ENCODE measurements at places on chromosomes 6 and 20. TPM values are rescaled to one million over a fixed set of nuclear protein-coding genes. Genes with fewer than 3 reads are reported as not detected.

The LST1 gene
- 134 TPM for total RNA-seq

The SIRPD gene
- 0.14 TPM for total RNA-seq

DNA sequence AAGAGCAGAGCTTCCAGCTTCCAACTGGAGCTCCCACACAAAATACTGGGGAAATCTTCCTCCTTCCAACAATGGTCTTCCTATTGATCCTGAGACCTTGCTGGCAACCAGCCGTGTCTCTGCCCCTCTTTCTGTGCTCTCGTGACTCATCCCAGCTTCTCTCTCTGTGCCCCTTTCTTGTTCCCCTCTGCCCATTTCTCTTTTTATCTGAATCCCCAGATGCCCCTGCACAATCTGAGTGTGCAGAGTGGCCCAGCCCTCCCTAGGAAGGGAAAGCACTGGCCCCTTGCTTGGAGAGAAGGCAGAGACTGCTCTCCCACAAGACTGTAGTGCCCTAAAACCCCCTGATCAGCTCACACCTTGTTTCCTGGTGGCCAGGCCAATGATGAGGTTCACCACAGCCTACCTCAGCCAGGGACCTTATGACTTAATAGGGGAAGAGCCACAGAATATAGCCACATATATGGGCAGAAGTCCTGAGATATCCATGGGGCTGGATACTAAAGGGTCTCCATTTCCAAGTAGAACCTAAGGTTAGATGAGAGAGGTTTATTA lies 23.1 kb upstream of the MAS1L start:
- no peaks in the 10 kb centered on the region for H3K4me1 ChIP-seq
- no peak overlapping the region for H3K27ac ChIP-seq
- H3K4me3 ChIP-seq = no peak overlapping the region
- H3K36me3 ChIP-seq = no peaks in the 10 kb centered on the region
- DNase-seq = no peak

DNA sequence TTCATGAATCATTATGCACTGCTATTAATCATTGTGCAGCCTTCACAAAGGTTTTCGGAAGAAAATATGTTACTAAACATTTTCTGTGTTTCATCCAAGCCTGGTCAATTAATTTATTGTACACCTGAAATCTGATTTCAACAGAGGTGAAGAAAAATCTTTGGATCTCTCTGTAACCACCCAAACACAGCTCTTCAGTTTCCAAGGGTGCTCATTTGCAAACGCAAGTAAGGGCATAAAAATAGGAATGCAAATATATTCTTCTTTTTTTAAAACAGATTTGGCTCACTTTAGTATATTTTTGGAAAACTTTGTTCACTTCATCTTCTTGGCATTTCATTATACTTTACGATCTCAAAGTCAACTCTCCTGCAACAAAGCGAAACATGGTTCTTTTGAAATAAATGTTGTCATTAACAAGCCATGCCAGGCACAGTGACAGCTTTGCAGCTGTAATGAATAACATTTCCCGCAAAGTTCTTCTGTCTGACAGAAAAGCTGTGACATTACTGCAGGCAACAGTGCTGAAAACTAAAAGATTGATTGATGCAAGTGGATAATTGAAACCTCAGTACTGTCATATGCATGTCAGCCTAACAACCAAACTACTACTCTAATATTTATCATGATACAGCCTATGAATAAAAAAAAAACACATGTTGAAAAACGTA lies 348.3 kb downstream of the FRK start:
- no peaks in the 10 kb centered on the region for H3K27me3 ChIP-seq
- no peak overlapping the region for H3K4me3 ChIP-seq
- no peaks in the 10 kb centered on the region for H3K4me1 ChIP-seq
- no peaks in the 10 kb centered on the region for H3K36me3 ChIP-seq
- no peak overlapping the region for H3K27ac ChIP-seq
- no peak for DNase-seq

The TCF15 gene
- total RNA-seq = 0.42 TPM

GRCh38 chr6:37516920-37517405 lies 17.3 kb upstream of the CCDC167 start:
- H3K4me1 ChIP-seq = peaks cover 93% of the 10 kb centered on the region
- H3K27me3 ChIP-seq = peaks cover 12% of the 10 kb centered on the region
- no peak for DNase-seq

DNA sequence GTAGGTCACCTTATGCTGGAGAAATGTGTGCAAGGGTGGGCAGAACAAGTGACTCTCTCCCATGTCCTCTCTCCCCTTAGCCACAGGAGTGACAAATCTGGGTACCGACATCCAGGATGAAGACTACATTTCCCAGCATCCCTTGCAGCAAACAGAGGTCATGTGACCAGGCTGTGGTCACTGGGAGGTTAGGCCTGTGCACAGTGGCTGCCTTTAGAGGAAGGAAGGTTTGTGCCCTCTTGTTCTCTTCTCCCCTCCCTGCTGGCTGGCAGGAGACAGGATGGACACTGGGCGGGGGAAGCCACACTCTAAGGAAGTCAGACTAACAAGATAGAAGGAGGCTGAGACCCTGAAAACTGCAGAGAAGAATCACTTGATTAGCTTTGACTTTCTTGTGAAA lies 360.2 kb downstream of the PREX1 start:
- DNase-seq = peak; percentile 13
- H3K4me1 ChIP-seq = no peaks in the 10 kb centered on the region
- H3K36me3 ChIP-seq = no peaks in the 10 kb centered on the region
- no peak overlapping the region for H3K4me3 ChIP-seq
- H3K27ac ChIP-seq = no peak overlapping the region
- H3K27me3 ChIP-seq = no peaks in the 10 kb centered on the region

The FABP7 gene
- 1.9 TPM for total RNA-seq

GRCh38 chr6:108640104-108640503 lies 79.4 kb downstream of the FOXO3 start:
- no peaks in the 10 kb centered on the region for H3K36me3 ChIP-seq
- DNase-seq = no peak
- H3K4me1 ChIP-seq = peaks cover 8% of the 10 kb centered on the region
- no peak overlapping the region for H3K27ac ChIP-seq

GRCh38 chr20:51382986-51383821 lies 159.3 kb downstream of the NFATC2 start:
- H3K36me3 ChIP-seq = no peaks in the 10 kb centered on the region
- no peak overlapping the region for H3K27ac ChIP-seq
- H3K4me3 ChIP-seq = no peak overlapping the region

The UBD gene
- 158 TPM for total RNA-seq

- H3K36me3 ChIP-seq = no peaks in the 10 kb centered on the region
- H3K27me3 ChIP-seq = no peaks in the 10 kb centered on the region
- H3K27ac ChIP-seq = no peak overlapping the region
- H3K4me1 ChIP-seq = no peaks in the 10 kb centered on the region
- no peak for DNase-seq
- no peak overlapping the region for H3K4me3 ChIP-seq
Measured at GRCh38 chr6:138455746-138456400, 43.4 kb downstream of the NHSL1 start.

The MAP7 gene
- 2.5 TPM for total RNA-seq

DNA sequence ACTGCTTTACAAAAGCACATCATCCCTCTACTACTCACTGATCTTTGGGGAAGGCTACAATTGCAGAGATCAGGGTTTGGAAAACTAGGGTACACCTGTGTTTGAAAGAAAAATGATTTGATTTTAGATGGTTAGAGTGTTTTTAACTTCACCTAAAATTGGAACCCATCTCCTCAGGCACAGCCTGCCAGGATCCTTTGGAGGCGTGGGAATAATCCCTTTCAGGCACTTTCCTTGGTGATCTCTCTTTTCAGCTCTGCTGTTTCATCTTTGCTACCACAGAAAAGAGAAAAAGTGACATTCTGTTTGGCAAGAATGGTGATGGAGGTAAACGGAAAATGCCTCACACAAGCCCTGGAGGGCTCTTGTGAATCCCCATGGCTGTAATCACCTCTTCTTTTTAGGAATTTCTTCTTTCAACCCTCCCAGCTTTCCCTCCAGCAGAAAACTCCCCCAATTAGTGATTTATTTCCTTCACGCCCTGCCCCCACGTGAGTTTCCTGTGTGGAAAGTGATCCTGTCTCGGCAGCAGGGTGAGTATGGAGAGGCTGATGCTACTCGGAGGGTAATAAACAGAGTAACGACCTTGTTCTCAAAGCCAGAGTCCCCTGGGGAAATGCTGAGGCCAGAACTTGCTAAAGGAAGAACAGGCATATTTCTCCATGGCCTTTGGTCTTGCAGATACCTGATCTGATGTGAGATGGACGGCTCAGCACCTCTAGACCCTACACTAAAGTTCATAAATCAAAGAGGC lies 9.2 kb downstream of the KCNG1 start:
- H3K4me1 ChIP-seq = no peaks in the 10 kb centered on the region
- no peak overlapping the region for H3K4me3 ChIP-seq
- no peaks in the 10 kb centered on the region for H3K36me3 ChIP-seq
- no peak for DNase-seq
- peaks cover 14% of the 10 kb centered on the region for H3K27me3 ChIP-seq

The ARID1B gene
- 24.0 TPM for total RNA-seq

The UBE2V1 gene
- 33.8 TPM for total RNA-seq

The GSTA2 gene
- 0.14 TPM for total RNA-seq

GRCh38 chr6:89910902-89911240 lies 16.6 kb downstream of the GJA10 start:
- no peaks in the 10 kb centered on the region for H3K4me1 ChIP-seq
- no peaks in the 10 kb centered on the region for H3K27me3 ChIP-seq
- no peaks in the 10 kb centered on the region for H3K36me3 ChIP-seq
- no peak overlapping the region for H3K27ac ChIP-seq
- DNase-seq = no peak

- DNase-seq = peak; percentile 82
- no peaks in the 10 kb centered on the region for H3K36me3 ChIP-seq
- no peak overlapping the region for H3K4me3 ChIP-seq
- peak overlapping the region; percentile 85 for H3K27ac ChIP-seq
- H3K27me3 ChIP-seq = no peaks in the 10 kb centered on the region
Measured at GRCh38 chr6:135094403-135094821, 39.8 kb upstream of the HBS1L start.

GRCh38 chr6:35686873-35687555 lies 1.7 kb downstream of the FKBP5 start:
- peaks cover 16% of the 10 kb centered on the region for H3K36me3 ChIP-seq
- no peaks in the 10 kb centered on the region for H3K27me3 ChIP-seq
- H3K4me3 ChIP-seq = peak overlapping the region; percentile 92
- no peak for DNase-seq

The SAYSD1 gene
- 18.8 TPM for total RNA-seq

DNA sequence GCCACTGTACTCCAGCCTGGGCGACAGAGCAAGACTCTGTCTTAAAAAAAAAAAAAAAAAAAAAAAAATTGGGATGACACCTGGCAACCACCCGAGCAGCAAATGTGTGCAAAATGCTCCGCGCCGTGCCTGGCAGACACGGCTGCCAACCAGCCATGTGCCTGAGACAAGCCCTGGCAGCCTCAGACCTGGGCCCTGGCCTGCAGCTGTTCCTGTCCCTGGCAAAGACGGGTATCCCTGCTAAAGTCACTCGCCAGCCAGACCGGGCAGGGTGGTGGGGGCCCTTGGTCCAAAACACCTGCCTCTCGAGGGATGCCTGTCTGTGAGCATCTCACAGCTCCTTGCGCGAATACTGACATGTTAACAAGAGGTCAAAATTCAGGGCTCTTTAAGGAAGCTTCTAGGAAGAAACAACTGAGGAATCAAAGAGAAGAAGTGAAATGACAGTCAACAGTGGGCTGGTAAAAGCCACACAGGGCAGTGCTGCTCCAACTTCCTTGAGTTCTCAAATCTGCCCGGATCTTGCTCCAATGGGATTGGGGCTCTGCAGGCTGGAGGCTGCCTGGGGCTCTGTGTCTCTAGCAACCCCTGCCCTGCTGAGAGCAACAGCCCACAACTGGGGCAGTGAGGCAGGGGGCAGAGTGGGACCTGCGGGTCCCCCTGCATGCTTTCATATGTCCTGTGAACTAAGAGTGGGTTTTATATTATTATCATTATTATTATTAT lies 53.4 kb downstream of the SYTL3 start:
- no peak for DNase-seq
- H3K27me3 ChIP-seq = no peaks in the 10 kb centered on the region
- no peak overlapping the region for H3K27ac ChIP-seq
- H3K36me3 ChIP-seq = peaks cover 18% of the 10 kb centered on the region
- H3K4me3 ChIP-seq = no peak overlapping the region
- H3K4me1 ChIP-seq = no peaks in the 10 kb centered on the region

The C6orf163 gene
- 1.7 TPM for total RNA-seq

DNA sequence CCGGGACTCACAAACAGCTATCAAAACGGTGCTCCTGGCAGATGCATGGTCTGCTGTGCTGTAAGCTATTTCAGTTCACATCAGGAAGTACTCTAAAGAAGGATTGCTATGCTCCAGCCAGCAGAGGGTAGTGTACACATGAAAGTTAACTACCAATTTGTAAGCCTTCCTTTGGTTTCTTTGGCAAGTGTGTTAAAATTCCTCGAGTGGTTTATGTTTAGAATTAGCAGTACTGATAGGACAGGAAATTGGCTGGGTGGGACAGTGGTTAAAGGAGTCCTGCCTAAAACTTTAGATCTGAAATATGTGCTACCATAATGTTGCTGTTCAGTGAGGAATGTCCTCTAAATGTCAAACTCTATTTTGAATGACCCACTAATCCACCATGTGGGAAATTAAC lies 47.4 kb downstream of the TRMT11 start:
- H3K27me3 ChIP-seq = no peaks in the 10 kb centered on the region
- H3K36me3 ChIP-seq = peaks cover 13% of the 10 kb centered on the region
- H3K4me1 ChIP-seq = no peaks in the 10 kb centered on the region
- H3K4me3 ChIP-seq = no peak overlapping the region
- no peak overlapping the region for H3K27ac ChIP-seq

The C4B gene
- 47.4 TPM for total RNA-seq

GRCh38 chr20:45951925-45952834 lies 17.7 kb downstream of the PCIF1 start:
- no peaks in the 10 kb centered on the region for H3K27me3 ChIP-seq
- peaks cover 72% of the 10 kb centered on the region for H3K36me3 ChIP-seq
- no peak overlapping the region for H3K4me3 ChIP-seq
- no peak for DNase-seq
- H3K27ac ChIP-seq = no peak overlapping the region
- H3K4me1 ChIP-seq = peaks cover 15% of the 10 kb centered on the region

DNA sequence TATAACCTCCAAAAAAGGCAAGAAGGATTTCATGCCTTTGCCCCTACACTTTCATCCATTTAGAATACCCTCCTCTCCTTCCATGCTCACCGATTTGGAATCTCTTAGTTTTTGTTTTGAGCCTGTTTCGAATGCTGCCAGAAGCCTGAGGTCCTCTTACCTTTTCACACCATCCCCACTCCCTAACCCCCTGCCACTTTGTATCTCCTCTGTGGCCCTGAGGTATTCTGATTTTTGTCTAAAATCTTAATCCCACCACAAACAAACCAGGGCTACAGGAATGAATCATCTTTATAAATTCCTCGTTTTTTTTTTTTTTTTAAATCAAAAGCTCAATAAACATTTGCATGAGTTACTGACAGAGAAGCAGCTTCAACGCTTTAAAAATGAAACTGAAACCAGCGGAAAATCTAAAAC lies 1.6 kb upstream of the RPS12 start:
- H3K36me3 ChIP-seq = peaks cover 13% of the 10 kb centered on the region
- H3K27ac ChIP-seq = peak overlapping the region; percentile 97
- no peaks in the 10 kb centered on the region for H3K27me3 ChIP-seq
- peaks cover 7% of the 10 kb centered on the region for H3K4me1 ChIP-seq
- peak overlapping the region; percentile 90 for H3K4me3 ChIP-seq

DNA sequence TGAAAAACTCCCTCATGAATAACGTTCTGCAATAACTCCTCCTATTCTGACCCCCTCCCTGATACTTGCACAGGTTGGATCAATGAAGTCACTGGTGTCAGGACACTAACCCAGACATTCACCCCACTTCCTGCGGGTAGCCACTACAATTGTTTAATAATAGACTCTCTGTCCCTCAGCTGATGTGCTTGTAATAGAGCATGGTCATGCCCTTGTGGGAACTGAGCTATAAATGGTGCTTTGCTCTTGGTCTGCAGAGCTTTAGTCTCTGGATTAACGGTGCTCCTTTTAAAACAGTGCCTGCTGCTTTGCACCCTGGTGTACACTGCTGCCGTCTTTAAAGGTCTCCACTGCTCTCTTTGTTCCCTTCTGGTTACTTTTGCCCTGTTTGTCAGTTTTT lies 127.3 kb downstream of the BACH2 start:
- no peaks in the 10 kb centered on the region for H3K36me3 ChIP-seq
- DNase-seq = no peak
- no peak overlapping the region for H3K4me3 ChIP-seq

Data from thymus (tissue), 14 donors.